H1 (cell line): ENCODE measurements at places on chromosomes 16 and 17. TPM values are rescaled to one million over a fixed set of nuclear protein-coding genes. Genes with fewer than 3 reads are reported as not detected.
A peak's percentile ranks its signal among the peaks of the same experiment; 100 is the strongest.

DNA sequence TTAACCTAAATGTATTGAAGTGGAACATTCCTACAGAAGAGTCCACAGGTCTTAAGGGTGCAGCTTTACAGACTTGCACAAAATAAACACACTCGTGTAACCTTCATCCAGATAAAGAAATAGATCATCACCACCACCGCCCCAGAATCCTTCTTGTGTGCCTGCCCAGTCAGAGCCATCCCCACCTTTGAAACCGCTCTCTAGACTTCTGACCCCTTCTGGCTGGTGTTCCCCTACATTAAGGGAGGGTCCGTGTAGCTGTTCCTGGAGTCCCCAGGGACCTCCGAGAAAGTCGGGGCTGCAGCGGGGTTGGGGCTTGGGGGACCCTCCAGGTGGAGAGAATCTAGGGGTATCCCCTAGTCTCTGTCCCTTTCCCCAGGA lies 9.4 kb downstream of the TBX4 start:
- no peak for DNase-seq

DNA sequence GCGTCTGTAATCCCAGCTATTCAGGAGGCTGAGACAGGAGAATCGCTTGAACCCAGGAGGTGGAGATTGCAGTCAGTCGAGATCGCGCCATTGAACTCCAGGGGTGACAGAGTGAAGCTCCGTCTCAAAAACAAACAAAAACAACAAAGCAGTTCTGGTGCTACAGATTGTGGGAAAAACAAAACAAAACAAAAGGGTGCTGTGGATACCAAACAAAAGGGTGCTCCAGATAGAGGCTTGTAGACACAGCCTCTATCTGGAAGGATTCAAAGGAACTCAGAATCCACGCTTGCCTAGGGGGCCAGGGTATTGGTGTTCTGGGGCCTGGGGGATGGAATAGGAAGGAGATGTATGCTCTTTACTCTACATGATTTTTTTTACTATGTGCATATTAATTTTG lies 2.5 kb downstream of the MYLK3 start:
- DNase-seq, result no peak

The HLF gene
- 0.38 and 0.60 TPM in 2 replicates for total RNA-seq

GRCh38 chr17:17966399-17966798 lies 5.8 kb downstream of the TOM1L2 start:
- DNase-seq, result no peak

- DNase-seq, result no peak
These were observed 47.7 kb downstream of the SMURF2 start for GRCh38 chr17:64614266-64615027.

DNA sequence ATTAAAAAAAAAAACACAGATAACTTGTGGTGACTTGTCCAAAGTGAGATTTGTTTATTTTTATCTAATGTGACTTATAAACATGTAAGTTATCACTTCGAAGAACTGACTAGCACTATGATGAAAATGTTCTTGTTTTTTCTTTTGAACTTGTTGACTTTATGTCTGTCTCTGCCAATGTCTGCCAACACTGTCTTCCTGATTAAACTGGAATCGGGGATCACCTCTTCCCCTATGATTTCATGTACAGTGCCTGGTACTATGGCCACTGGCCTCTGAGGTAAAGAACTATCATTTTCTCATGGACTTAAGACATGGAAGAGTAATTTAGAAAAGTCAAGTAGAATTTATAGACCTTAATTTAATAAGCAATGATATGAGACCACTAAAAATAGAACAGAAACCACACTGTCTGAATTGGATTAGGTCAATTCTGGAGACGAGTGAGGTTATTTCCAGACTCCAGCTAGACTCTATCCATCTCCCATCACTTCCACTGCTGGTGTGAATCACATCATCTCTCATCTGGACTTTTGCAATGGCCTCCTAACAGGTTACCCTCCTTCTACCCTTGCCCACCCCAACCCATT lies 8.9 kb downstream of the C17orf78 start:
- DNase-seq, result no peak

The TEX14 gene
- total RNA-seq, result 0.88 and 2.5 TPM in 2 replicates

DNA sequence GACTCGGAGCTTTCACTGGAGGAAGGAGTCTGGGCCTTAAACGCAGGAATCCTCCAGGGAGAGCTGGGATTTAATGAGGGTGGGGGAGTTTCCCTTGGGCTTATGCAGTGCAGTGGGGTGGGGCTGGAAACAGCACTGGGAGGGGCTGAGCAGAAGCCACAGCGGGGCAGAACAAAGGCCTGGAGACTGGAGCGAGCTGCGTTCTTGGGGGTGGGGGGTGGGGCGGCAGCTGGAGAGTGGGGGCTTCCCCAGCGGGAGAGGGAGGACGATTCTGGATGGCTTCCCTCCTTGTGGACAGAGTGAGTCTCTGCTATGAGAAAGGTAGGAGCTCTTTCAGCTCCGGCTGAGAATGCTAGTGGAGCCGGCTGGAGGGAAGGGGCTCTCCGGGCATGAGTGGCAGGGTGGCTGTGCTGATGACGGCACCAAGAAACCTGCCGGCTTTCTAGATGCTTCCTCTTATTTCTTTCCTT lies 406.0 kb downstream of the SEC14L1 start:
- peak; percentile 54 for DNase-seq

DNA sequence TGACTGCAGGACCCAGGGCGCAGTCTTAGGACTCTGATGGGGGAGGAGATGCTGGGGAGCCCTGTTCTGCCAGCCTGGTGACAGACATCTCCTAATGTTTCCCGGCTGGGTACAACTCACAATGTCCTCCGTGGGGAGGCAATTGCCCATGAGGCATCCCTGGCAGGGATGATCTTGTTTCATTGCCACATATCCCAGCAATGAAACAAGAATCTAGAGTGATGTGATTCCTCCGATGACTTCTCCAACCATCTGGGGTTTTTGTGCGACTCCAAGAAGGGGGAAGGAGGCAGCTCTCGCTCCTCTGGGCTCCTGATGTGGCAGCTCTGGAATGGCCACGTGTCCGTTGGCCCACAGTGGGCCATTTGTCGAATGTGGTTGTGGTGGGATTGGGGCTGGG lies 255.8 kb downstream of the SEC14L1 start:
- DNase-seq, result no peak

The TLCD3B gene
- 26.9 and 27.8 TPM in 2 replicates for total RNA-seq

The RASL10B gene
- 21.6 and 22.8 TPM in 2 replicates for total RNA-seq

The ITGAD gene
- total RNA-seq, result not detected in 2 replicates

- no peak for DNase-seq
These were observed 25.6 kb upstream of the CPPED1 start for GRCh38 chr16:12829096-12829888.

- DNase-seq, result no peak
These were observed 14.0 kb downstream of the SOX9 start for GRCh38 chr17:72134608-72135394.

The SSTR5 gene
- 0.31 and 0.56 TPM in 2 replicates for total RNA-seq

- DNase-seq, result no peak
These were observed 72.6 kb upstream of the LGALS9 start for GRCh38 chr17:27558341-27558740.

GRCh38 chr16:22232277-22233036 lies 26.4 kb downstream of the EEF2K start:
- no peak for DNase-seq

DNA sequence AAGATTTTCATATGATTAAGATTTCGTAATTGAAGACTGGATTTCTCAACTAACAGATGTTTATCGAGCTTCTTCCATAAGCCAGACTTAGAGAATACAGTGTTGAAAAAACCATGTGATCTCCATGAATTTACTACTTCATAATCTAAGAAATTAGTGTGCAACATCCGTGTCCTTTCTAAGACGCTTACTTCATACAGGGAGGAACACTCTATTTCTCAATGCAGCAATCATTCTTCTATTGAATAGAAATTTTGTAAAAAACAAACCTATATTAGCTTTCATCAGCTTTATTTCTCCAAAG lies 946.3 kb downstream of the KCNJ2 start:
- DNase-seq, result no peak

DNA sequence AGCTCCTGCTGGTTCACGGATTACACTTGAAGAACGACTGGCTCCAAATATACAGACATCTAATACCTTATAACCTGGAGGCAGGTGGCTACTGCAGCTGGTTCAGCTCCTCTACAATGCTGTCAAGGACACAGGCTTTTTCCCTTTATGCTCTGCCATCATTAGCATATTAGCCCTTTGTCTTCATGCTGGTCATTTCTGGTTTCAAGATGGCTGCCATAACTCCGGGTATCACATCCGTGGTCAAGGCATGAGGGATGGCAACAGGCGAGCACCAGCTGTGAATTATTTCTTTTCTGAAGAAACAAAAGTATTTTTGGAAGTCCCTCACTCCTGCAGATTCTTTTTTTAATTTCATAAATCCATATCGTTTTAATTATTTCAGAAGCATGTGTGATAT lies 124.3 kb upstream of the MED13 start:
- no peak for DNase-seq

DNA sequence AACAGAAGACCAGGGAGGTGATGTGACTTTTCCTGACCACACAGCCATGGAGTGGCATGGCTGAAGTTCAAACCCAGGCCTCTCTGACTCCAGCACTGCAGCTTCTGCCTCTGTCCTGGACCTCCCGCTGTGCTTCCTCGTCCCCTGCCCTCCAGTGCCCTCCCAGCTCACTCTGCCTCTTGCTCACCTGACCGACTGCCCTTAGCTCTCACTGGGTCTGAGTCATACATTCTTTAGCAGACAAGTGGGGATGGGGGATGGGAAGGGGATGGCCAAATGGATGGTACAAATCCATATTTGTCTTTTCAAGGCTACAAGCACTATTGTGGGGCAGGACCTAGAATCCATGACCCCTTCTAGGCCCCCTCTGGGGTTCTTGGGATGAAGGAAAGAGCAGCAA lies 33.0 kb downstream of the PITPNM3 start:
- DNase-seq, result peak; percentile 39

DNA sequence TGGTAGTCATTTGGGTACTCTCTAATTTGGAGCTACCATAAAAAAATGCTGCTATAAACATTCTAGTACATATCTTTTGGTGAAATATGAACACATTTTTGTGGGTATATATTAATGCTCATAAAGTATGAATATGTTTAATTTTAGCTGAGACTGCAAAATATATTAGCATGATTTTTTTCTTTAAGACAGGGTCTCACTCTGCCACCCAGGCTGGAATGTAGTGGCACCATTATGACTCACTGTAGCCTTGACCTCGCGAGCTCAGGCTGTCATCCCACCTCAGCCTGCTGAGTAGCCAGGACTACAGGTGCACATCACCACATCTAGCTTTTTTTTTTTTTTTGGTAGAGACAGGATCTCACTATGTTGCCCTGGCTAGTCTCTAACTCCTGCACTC lies 371.7 kb downstream of the SOX9 start:
- no peak for DNase-seq

The CPHXL2 gene
- not detected in 2 replicates for total RNA-seq

The C16orf89 gene
- total RNA-seq, result 6.7 and 10.6 TPM in 2 replicates

DNA sequence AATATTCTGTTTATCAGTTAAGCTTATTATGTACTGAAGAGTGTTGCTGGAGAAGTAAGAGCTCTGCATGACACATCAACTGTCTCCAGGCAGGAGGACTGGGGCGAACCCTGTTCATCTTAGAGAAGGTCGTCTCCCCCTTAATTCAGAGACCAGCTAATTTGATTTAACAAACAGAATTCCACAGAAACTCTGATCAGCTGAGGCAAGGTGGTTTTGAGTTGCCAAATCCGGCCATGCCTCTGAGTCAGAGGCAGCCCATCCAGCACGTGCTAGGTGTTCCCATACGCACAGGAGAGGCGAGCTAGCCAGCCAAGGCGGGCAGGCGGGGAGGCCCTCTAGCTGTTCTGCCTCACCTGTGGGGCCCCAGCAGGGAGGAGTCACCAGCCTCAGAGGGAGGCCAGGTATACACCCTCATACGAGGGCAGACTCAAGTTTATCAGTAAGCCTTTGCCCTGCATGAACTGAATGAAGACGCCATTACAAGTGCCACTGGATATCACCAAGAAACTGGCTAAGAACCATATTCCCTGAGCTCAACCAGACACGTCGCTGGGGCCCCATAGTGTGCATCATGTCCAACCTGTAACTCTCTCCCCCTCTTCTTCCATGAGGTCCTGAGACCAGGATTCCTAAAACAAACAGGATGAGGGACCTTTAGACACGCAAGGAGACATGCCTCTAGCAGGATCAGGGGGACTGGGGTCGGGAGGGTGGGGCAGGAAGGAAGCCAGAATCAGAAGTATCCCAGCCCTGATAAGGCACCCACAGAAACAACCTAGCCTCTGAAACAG lies 25.7 kb downstream of the STAT5A start:
- no peak for DNase-seq

GRCh38 chr17:41769346-41769862 lies 17.1 kb downstream of the JUP start:
- no peak for DNase-seq

The SYT17 gene
- total RNA-seq, result 5.6 and 5.8 TPM in 2 replicates

- no peak for DNase-seq
These were observed 16.5 kb upstream of the SOX9 start for GRCh38 chr17:72104164-72104862.

DNA sequence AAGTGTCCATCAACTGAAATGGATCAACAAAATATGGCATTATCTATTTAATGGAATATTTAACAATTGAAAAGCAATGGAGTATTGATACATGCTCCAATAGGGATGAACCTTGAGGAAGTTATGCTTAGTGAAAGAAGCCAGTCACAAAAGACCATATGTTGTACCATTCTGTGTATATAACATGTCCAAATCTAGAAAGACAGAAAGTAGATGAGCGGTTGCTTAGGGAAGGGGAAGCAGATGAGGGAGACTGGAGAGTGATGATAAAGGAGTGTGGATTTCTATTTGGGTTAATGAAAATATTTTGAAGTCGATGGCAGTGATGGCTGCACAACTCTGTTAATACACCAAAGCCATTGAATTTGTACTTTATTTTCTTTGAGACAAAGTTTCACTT lies 8.5 kb upstream of the ERN1 start:
- no peak for DNase-seq

DNA sequence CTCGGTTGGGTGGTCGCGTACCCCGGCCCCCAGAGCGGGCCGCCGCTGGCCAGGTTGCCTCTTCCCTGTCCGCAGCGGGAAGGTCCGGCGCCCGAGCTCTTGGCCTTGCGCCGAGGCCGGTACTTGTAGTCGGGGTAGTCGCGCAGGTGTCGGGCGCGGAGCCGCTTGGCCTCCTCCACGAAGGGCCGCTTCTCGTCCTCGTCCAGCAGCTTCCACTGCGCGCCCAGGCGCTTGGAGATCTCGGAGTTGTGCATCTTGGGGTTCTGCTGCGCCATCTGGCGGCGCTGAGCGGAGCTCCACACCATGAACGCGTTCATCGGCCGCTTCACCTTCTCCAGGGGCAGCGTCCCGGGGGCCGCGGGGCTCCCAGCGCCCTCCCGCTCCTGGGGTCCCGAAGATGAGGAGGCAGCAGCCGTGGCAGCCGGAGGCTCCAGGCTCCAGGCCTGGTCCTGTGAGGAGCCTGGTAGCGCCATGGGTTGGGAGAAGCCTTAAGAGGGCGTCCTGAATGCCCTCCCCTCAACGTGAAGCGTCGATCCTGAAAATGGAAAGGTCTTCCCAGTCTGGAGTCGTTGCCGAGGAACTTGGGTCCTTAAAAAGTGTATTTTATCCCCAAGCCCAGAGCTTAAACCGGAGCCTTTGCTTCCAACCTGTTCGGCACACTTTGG lies 558 bp downstream of the SOX15 start:
- peak; percentile 91 for DNase-seq

GRCh38 chr17:60720763-60721531 lies 43.3 kb downstream of the BCAS3 start:
- peak; percentile 45 for DNase-seq
